SJCRH30 (cell line): ENCODE measurements at places on chromosomes 6 and 20. TPM values are rescaled to one million over a fixed set of nuclear protein-coding genes. Genes with fewer than 3 reads are reported as not detected.

The ZC3H12D gene
- total RNA-seq = not detected in 2 replicates

The YIPF3 gene
- 56.3 and 61.7 TPM in 2 replicates for total RNA-seq

- no peak for DNase-seq
Observed at GRCh38 chr20:58512808-58513552, 2.2 kb downstream of the APCDD1L start.

- no peak for DNase-seq
Observed at GRCh38 chr6:51996296-51996947, 91.0 kb downstream of the PKHD1 start.

The RIMS1 gene
- total RNA-seq = 0.24 and 0.28 TPM in 2 replicates

GRCh38 chr6:41583565-41583964 lies 37.4 kb downstream of the FOXP4 start:
- peak; percentile 75 for DNase-seq

DNA sequence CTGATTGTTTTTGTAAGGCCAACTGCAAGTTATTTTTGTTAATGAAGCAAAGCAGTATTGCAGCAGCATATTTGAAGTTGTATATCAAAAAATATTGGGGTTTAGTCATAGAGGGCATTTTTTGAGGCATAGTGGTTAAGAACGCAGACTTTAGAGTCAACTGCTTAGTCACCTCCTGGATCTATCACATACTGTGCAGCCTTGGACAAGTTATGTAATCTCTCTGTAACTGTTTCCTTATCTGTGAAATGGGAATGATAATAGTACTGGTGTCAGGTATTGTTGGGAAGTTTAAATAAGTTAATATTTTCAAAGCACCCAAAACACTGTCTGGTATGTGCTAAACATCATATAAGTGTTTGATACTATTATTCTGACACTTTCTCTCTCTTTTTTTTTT lies 27.2 kb upstream of the EFHC1 start:
- no peak for DNase-seq

The MCHR2 gene
- not detected in 2 replicates for total RNA-seq

The GNAS-AS1 gene
- not detected in 2 replicates for total RNA-seq

The BHLHE23 gene
- total RNA-seq = not detected in 2 replicates

The ZBTB9 gene
- 9.0 and 11.4 TPM in 2 replicates for total RNA-seq

The GPR6 gene
- not detected in 2 replicates for total RNA-seq

DNA sequence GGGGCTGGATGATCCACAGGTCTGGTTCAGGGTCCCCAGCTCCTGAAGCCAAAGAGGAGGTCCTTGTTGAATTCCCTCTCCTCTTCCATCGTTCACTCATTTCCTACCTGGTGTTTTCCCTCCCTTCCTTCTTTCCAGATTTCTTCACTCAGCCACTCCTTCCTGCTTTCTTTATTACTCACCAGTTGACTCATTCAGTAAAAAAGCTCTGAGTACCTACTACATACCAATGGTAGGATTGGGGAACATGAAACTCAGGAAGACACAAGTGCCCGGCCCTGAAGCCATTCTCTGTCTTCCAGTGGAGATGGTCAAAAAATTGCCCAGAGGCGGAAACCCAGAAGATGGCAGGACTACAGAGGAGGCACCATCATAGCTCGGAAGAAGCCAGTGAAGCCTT lies 11.9 kb upstream of the NSFL1C start:
- DNase-seq = no peak

DNA sequence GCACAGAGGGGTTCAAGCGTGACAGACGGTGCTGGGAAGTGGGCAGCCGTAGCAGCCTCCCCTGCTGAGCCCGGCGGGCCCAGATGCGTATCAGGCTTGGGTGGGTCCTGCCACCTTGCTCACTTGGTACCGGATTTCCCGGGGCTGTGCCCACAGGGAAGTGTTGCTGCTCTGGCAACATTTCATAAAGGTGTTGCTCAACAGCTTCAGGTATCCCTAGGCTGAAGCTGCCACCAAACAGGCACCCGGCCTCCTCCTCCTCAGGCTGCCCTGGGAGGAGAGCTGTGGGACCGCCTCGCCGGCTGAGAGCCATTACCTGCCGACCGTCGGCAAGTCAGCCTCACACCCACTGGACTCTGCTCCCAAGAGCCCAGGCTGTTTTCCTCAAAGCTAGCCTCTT lies 11.5 kb downstream of the PSMG4 start:
- DNase-seq = no peak

The C20orf202 gene
- total RNA-seq = not detected in 2 replicates

GRCh38 chr6:136657666-136658065 lies 107.4 kb upstream of the MAP7 start:
- DNase-seq = no peak

DNA sequence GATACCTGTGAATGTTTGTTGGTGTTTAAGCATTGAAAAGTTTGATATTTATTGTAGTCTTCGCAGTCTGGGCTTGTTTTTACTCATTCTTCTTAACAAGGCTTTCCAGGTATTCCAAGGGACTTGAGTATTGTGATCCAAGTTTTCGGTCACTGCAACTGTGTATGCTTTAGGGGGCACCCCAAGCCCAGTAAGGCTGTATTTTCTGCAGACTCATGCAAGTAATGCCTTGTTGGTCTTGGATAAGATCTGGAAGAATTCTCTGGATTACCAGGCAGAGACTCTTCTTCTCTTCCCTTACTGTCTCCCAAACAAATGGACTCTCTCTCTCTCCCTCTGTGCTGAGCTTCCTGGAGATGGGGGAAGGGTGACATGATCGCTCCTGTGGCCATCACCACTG lies 82.1 kb downstream of the RFPL4B start:
- DNase-seq = no peak

GRCh38 chr6:32240686-32241085 lies 16.8 kb upstream of the NOTCH4 start:
- no peak for DNase-seq

DNA sequence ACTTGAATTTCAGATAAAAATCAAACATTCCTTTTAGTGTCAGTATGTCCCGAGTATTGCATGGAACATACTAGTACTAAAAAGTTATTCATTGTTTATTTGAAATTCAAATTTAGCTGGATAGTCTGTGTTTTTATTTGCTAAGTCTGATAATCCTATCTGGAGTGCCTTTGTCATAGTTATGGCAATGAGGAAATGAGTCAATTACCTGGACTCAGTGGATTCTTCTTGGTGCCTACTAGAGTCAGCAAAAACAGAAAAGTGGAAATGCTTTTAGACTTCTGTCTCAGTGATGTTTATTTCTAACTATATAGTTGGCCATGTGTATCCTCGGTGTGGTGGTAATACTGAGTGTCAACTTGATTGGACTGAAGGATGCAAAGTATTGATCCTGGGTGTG lies 121.3 kb upstream of the EEF1E1 start:
- no peak for DNase-seq

The PPP1R16B gene
- 34.0 and 36.5 TPM in 2 replicates for total RNA-seq

DNA sequence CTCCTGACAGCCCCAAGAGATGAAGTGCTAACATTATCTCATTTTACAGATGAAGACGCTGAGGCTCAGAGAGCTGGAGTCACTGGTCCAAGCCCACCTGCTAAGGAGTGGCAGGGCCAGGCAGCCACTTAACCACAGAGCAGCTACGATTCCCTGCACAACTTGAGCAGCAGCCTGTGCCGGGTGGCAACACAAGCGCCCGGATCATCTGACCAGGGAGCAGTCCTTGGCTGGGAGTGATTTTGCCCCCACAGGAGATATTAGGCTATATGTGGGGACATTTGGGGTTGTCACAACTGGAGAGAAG lies 93.2 kb upstream of the PTPN1 start:
- peak; percentile 58 for DNase-seq

- peak; percentile 20 for DNase-seq
Observed at GRCh38 chr6:131061041-131061750, 1.8 kb downstream of the EPB41L2 start.

The GJA10 gene
- not detected in 2 replicates for total RNA-seq

The PSORS1C1 gene
- total RNA-seq = 0.48 and 0.67 TPM in 2 replicates

The CD109 gene
- 4.7 and 4.9 TPM in 2 replicates for total RNA-seq

GRCh38 chr6:75495011-75495410 lies 1.4 kb upstream of the FILIP1 start:
- DNase-seq = peak; percentile 25

The VIP gene
- total RNA-seq = not detected in 2 replicates

The EDN1 gene
- total RNA-seq = 0.08 and 0.10 TPM in 2 replicates

- DNase-seq = no peak
Observed at GRCh38 chr20:6623989-6624388, 143.5 kb upstream of the BMP2 start.

The HMGCLL1 gene
- not detected in 2 replicates for total RNA-seq

GRCh38 chr6:11043961-11044711 lies at the start of gene ELOVL2:
TSS of gene ELOVL2 (minus strand) at chr6:11044305. CDS start at chr6:11044230, 75 bp downstream.
- DNase-seq = peak; percentile 51

DNA sequence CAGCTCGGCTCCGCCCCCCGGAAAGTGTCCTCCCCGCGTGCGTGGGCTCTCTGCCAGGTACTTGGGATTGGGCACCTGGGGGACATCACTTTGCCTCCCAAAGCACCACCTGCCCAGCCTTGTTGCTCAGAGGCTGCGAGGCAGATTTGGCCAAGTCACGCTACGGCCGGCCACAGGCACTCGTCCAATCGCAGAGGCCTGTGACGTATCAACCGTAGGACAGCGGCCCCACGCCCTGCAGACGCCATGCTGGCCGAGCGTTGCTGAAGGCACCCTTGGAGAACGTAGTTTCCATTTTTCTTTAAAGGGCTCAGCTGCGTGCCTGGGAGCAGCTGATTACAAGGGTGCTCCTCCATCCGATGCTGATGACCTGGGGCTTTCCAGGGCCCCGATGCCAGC lies 3.1 kb downstream of the NTSR1 start:
- DNase-seq = no peak

DNA sequence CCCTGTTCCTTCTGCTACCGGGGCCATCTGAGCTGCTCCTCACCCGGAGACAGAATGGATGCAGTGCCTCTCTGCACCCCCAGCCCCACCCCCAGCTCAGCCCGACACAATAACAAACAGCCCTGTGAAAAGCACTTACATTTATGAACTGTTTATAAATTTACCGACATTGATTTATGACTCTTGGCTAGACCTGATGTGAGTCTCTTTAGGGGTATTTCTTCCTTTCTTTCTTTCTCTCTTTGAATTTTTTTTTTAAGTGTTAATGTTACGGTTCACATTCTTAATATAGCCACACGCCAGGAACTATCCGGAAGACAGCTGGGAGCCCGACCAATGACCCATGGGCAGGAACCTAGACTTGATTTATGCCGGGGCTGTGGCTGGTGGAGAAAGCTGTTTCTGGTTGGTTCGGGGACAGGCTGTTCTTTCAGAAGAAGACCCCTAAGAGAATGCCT lies 266.3 kb downstream of the CDC5L start:
- peak; percentile 95 for DNase-seq

The STMN3 gene
- total RNA-seq = 36.6 and 38.0 TPM in 2 replicates

The LY86 gene
- not detected in 2 replicates for total RNA-seq

DNA sequence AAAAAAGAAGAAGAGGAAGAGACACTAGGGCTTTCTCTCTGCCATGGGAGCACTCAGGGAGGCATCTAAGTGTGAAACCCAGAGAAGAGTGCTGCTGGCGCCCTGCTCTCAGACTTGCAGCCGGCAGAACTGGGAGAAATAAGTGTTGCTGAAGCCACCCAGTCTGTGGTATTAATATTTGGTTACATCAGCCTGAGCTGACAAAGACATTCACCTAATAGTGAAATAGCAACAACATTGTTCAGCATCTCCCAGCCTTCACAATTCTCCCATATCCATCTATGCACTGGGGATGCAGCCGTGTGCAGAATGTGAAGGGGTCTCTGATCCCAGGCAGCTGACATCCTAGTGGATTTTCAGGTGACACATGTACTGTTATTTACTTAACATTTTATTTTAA lies 12.0 kb downstream of the KCNG1 start:
- DNase-seq = no peak

The MACROD2 gene
- 0.08 and 0.12 TPM in 2 replicates for total RNA-seq

DNA sequence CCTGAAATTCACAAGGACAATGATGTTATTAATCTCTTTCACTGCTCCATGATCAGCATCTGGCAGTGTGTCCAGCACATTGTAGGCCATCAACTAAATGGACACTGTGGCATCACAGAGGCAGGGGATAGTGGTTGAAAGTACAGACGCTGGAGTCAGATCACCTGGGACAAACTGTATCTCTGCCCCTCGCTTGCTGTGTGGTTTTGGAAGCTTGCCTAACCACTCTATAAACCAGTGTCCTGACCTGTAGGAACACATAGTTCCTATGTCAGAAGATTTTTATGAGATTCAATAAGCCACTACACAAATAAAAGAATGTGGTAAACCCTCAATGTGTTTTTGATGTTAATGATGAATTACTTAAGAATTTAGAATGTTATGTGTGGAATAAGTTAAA lies 219.3 kb upstream of the RNF217 start:
- DNase-seq = no peak

The PPP1R14C gene
- total RNA-seq = 0.05 TPM in 1 of 2 replicates, not detected in the other

The PSMG4 gene
- total RNA-seq = 10.1 and 11.0 TPM in 2 replicates

DNA sequence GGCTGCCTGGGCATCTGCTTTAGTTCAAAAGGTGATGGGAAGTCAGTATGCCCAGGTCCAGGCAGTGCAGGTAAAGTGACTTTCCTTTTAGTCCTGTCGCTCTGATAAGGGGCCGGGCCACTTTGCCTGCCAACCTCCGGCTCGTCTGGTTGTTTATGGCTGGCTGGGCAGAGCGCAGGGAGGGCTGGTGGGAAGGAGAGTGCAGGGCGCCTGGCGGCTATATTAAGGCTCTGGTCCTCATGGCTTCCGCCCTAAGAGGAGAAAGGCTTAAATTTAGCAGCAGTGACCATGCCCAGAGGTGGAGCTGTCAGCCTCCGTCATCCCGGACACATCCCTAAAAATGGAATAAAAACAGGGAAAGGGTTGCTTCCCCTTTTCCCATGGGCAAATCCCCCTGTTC lies 14.6 kb downstream of the GATA5 start:
- DNase-seq = no peak

GRCh38 chr20:58492795-58493524 lies 22.2 kb downstream of the APCDD1L start:
- no peak for DNase-seq

DNA sequence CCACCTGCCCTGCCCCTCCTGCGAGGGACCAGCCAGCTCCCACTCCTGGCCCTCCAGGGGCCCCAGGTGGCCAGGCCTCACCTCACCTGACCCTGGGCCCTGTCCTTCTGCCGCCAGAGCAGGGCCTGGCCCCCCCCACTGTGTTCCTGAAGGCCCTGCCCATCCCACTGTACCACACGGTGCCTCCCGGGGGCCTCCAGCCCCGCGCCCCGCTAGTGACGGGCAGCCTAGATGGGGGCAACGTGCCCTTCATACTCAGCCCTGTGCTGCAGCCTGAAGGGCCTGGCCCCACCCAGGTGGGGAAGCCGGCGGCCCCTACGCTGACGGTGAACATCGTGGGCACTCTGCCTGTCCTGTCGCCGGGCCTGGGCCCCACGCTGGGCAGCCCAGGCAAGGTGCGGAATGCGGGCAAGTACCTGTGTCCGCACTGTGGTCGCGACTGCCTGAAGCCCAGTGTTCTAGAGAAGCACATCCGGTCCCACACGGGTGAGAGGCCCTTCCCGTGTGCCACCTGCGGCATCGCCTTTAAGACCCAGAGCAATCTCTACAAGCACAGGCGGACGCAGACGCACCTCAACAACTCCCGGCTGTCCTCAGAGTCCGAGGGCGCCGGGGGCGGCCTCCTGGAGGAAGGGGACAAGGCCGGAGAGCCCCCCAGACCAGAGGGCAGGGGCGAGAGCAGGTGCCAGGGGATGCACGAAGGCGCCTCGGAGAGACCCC lies 27.6 kb downstream of the ZNF831 start:
- no peak for DNase-seq

The TEAD3 gene
- total RNA-seq = 8.4 and 8.8 TPM in 2 replicates

GRCh38 chr20:58669287-58670006 lies 18.4 kb downstream of the STX16 start:
- no peak for DNase-seq

GRCh38 chr6:160386869-160387530 lies 38.8 kb downstream of the SLC22A3 start:
- DNase-seq = no peak

The ZBTB12 gene
- 4.8 and 5.4 TPM in 2 replicates for total RNA-seq
